Stimulated activated CD4-positive, alpha-beta T cell treated with anti-CD3 and anti-CD28 coated beads, Interleukin-1b, Interleukin-23, amount 100 ng/mL, for 4 hours (primary cell): ENCODE measurements at places on chromosomes 11 and 22.

GRCh38 chr11:21321072-21321471 lies 651.7 kb downstream of the NELL1 start:
- no peak for DNase-seq

GRCh38 chr11:128900468-128900867 lies 9.3 kb downstream of the KCNJ5 start:
- DNase-seq: no peak

GRCh38 chr11:10381736-10382135 lies 73.3 kb upstream of the AMPD3 start:
- no peak for DNase-seq

GRCh38 chr11:16001899-16002426 lies 354.4 kb downstream of the SOX6 start:
- DNase-seq: no peak

DNA sequence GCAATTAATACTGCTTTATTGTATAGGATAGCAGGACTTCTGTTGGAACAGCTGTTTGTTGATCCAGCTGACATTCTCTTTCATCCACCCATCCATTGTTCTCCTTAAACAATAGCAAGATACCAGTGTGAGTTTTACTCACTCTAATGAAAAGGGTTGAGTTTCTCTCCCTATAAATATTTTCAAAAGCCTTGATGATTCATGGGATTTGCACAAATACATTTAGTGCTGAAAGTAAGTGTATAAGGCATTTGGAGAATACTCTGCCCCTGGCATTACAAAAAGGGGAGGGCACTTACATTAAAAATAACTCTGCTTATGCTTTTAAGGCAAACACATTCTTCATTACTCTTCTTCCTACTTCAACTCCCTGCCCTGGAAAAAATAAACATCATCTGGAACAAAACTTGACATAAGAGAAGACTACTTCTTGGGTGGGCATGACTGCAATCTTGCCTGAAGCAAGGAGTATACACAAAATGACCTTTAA lies 634.9 kb downstream of the METTL15 start:
- DNase-seq: no peak

- no peak for DNase-seq
These were observed 3.3 kb downstream of the RGL4 start for GRCh38 chr22:23693979-23694680.

GRCh38 chr11:103648670-103649400 lies 387.6 kb upstream of the DDI1 start:
- no peak for DNase-seq

DNA sequence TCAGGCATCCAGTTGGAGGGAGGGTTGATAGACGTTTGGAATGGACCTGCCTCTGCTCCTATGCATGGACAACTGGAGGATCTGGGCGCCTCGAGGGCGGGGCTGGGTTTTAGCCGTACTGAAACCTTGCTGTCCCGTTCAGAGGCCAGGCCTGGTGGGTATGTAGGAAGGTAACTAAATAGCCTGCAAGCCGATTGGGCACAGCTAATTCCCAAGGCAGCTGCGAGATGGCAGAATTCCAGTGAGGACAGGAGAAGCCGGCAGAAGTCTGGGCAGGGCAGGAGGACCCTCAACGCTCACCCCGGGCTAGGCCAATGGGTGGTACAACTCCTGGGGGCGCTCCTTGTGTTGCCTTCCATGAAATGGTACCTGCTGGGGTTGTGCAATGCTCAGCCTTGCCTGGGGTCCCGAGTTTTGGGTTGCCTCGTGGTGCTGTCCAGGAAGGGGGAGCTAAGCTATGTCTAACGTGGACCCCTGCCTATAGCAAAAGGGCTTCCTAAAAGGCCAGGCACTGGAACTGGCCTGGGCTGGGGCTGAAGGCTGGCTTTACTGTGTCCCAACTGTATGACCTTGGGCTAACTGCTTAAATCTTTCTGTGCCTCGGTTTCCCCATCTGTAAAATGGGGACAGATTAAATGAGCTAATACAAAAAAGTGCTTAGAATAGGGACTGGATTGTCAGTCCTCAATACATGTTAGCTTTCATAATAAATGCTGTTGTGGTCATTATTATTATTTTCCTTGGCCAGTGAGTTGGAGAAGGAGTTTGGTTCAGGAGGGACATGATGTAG lies 30.1 kb upstream of the CD82 start:
- DNase-seq: no peak

- DNase-seq: no peak
These were observed 639 bp downstream of the CRY2 start for GRCh38 chr11:45847911-45848316.

- DNase-seq: no peak
These were observed 18.5 kb upstream of the ARHGAP20 start for GRCh38 chr11:110730773-110731172.
